ENCODE measurements at places on chromosomes 2 and 18.

DNA sequence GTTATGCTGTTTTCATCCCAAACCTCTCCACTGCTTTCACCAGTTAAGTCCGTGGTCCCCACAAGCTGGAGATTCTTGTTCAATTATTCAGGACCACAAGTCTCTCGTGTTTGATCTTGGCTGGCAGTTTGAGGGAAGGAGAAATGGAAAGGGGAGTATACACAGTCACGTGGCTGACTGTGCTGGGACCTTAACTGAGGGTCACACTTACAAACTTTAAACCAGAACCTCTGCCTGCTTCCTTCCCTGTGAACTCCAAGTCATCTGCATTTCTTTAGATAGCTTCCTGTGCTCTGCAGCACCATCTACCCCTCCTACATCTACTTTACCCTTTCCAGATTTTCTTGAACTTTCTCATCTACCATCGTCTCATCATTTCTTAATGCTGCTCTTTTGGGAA, 91.7 kb downstream of the ARHGEF4 start:
- no peak for DNase-seq

DNA sequence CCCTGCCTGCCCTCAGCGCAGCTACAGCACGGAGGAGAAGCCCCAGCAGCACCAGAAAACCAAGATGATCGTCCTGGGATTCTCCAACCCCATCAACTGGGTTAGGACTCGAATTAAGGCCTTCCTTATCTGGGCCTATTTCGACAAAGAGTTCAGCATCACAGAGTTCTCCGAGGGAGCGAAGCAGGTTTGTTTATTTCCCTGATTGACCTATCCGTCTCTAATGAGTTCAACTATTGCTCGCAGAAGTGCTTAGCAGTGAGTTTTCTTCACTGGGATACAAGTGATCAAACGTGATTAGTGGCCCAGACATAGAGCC, 639 bp downstream of the MAIP1 start:
- no peak for DNase-seq

DNA sequence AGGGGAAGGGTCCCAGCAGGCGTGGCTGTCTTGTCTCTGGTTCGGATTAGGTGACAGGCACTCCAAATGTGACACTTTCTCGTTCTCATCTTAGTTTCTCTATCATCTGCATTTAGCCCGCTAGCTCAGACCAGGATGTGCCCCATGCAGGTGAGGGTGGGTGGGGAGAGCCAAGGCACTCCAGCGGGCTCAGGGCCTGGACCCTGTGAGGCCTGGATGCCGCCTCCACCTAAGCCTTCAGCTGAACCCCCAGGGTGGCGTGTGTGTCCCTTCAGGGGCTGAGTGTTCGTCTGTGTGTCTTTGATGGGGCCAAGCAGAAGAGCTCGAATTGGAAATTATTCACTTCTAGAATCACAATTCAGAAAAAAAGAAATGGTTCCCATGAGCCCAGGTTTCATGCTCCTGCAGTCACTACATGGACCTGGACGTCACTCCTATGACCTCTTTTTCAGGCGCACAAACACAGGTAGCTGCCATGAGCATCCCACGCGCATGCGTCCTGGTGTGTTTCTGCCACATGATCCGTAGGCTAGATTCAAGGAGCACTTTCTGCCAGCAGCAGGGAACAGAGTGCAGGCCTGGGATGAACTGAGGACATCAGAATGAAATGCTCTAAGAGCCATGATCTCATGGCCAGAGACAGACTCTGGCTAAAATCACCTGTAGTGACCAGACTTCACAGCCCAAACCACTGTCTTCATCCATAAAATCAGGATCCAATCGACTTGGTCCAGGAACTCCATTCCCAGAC, 25.8 kb downstream of the CIDEA start:
- DNase-seq = no peak

DNA sequence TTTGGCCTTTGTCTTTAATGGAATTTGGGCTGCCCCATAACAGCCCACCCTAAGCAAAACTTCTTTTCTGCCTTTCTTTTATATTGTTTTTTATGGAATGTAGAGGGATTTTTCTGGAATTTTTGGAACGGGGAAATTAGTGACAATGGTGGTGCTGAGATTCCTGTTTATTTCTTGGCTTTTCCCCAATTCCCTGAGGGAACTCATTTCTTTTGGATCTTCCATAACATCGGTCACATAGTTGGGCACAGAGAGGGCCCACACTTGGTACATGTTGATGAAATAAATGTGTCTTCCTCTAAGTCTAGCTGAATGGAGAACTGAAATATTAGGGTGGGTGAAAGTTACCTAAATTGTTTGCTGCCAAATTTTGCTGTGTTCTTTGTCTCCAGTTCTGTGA, 191.6 kb upstream of the TNP1 start:
- DNase-seq = no peak

- no peak for DNase-seq
These were observed 4.3 kb downstream of the EPB41L5 start for GRCh38 chr2:120017201-120017600.

- DNase-seq = no peak
These were observed 47.5 kb downstream of the KCNIP3 start for GRCh38 chr2:95344656-95345055.

Measured in dermis microvascular lymphatic vessel endothelial cell (primary cell).